ENCODE measurements at places on chromosomes 5 and 9.

GRCh38 chr5:176881816-176882566 is 17.2 kb downstream of the HK3 start:
- DNase-seq, result no peak

GRCh38 chr9:89311346-89312221 is 589 bp downstream of the CKS2 start:
- no peak for DNase-seq

- DNase-seq, result no peak
Observed at GRCh38 chr9:27078685-27079084, 30.3 kb upstream of the TEK start.

DNA sequence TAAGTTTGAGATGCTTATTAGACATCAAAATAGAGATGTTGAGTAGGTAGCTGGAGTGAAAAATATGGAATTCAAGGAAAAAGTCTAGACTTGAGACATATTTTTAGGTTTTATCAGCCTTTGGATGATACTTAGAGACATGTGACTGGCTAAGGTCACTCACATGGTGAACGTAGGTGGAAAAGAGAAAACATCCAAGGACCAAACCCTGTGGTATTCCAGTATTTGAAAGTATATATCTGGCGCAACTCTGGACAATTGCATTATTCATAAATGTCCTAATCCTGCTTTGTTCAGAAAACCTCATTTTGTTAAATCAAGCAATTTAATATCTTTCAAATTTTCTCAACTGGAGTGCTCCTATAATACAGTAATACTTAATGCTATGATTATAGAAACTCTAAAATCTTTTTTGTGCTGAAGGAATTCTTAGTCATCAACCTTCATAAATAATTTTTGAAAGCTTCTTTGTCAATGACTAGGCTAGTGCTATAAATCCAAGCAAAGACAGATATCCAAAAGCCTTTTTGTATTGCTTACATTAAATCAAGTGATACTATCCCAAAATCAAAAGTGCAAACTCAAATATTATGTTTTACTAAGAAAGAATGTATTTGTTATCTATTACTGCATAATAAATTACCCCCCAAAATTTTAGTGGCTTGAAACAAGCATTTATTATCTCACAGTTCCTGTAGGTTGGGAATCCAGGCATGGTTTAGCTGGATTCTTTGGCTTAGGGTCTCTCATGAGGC is 452.0 kb downstream of the ENC1 start:
- DNase-seq, result no peak

DNA sequence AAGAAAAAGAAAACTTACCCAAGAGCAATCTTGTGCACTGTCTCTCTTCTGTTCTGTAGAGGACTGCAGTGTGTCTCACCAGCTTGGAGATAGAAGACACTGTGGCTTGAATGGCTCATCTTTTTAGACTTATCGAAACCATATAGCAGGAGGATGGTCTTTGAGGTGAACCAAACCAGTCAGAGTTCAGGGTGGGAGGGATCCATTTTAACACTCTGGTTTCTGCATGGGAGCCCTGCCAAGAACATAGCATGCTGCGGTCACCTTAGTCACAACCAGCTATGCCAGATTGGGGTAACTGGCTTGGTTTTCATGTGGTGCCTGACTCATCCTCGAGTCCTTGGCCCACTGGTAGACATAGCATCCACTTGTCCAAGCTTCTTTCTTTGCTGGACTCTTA is 135.1 kb downstream of the PAPPA start:
- no peak for DNase-seq

GRCh38 chr9:103261951-103262350 is 266.8 kb downstream of the CYLC2 start:
- DNase-seq, result no peak

- DNase-seq, result no peak
Observed at GRCh38 chr9:100419166-100419565, 7.8 kb upstream of the MSANTD3 start.

GRCh38 chr5:137566118-137566541 is 67.0 kb upstream of the SPOCK1 start:
- no peak for DNase-seq

GRCh38 chr9:130451004-130451390 is 6.2 kb downstream of the ASS1 start:
- no peak for DNase-seq

DNA sequence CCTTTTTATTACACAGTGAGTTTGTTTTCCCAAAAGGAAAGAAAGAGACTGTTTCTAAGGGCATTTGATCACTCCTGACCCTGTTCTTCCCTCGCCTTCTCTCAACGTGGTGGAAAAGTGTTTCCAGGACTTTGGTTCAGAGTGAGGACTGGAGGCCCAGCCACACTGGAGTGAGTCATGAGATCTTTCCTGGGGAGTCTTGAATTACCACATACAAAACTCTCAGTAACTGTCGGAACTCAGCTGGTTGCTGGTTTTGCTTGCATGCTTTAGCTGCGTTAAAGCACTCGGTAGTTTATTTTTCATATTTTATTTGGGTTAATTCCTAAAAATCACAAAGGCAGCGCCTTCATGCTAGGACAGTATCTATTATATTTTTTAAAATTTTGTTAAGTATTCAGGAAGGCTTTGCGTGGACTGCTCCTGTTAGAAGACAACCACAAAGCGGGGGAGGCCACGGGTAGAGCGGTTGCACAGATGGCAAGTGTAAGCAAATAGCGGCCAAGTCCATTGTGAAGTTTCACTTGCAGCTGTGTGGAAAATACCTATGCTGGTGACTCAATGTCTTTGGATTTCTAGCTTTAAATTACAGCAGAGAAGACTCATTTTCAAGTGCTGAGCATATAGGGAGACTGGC is 77.7 kb downstream of the ARSB start:
- DNase-seq, result no peak

DNA sequence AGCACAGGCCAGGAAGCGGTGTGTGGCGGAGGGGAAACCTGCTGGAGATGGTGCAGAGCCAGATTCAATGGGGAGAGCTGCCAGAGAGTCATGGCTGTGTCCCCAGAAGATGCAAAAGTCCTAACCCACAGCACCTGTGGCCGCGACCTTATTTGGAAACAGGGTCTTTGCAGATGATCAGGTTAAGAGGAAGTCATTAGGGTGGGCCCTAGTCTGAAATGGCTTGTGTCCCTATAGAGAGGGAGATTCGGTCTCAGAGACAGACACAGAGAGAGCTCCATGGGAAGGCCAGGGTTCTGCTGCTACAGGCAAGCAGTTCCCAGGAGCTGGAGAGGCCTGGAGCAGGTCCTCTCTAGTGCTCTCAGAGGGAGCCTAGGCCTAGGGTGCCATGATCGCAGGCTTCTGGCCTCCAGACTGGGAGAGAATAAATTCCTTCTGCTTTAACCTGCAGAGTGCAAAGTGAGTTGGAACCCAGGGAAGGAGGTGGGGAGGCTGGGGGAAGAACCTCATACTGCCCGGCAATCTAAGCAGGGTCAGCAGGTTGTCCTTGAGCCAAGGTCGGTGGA is 1.9 kb upstream of the LPCAT1 start:
- DNase-seq, result no peak

GRCh38 chr5:143267186-143267585 is 136.3 kb downstream of the NR3C1 start:
- DNase-seq, result no peak

DNA sequence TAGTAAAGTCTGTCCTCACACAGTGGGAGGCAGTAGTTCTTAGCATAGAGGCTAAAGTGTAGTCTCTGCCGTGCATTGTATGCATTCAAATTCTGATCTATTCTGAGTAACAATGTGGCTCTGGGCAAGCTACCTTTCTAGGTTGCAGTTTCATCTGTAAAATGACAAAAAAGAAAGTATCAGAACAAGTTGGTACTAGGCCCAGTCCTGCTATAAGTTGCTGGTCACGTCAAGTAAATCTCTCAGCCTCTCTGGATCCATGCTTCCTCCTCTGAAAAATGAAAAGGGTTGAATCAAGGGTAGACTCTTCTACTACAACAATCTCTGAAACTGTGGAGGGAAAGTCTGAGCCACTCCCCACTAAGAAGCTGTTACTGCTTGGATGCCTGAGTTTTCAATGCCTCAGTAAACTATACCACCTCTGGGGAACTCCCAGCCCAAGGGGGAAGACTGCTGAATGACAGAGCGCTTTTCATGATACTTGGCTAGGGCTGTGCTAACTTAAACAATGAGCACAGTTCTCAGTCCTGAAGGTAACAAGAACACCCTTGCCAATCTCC is 34.5 kb upstream of the SPARC start:
- no peak for DNase-seq

DNA sequence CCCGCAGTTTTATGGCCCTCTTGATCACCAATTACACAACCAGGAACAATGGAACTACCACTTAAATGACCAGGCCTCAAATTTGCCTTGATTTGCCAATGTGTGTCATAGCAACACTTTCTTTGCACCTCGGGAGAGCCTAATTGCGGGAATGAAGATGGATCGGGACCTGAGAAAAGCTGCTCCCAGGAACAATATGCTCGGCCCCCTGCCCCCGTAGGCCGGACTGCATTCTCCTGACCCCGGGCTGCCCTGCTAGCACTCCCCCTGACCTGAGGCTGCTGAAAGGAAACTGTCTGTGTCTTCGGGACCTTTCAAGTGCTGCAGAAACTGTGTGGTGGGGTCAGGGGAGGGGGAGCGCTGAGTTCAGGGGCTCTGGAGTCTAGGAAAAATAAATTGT is 294.3 kb upstream of the IRX1 start:
- DNase-seq, result no peak

DNA sequence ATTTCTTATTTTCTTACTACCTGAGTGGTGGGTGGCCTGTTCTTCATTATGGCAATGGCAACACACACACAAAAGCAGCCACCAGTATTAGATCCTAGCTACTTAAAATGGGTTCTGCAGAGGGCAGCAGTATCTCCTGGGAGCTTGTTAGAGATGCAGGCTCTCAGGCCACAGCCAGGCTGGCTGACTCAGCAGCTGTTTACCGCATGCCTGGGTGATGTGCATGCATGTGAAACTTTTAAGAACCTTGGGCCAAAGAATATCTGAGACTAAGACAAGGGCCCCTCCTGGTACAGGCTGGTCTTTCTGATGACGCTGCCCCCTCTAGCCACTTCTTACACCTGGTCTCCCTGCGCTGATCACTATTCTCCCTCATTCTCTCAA is 399.0 kb downstream of the MED10 start:
- DNase-seq, result no peak

GRCh38 chr9:36935332-36935731 is 98.7 kb downstream of the PAX5 start:
- no peak for DNase-seq

- DNase-seq, result no peak
Observed at GRCh38 chr5:141615991-141616720, 2.6 kb downstream of the DIAPH1 start.

DNA sequence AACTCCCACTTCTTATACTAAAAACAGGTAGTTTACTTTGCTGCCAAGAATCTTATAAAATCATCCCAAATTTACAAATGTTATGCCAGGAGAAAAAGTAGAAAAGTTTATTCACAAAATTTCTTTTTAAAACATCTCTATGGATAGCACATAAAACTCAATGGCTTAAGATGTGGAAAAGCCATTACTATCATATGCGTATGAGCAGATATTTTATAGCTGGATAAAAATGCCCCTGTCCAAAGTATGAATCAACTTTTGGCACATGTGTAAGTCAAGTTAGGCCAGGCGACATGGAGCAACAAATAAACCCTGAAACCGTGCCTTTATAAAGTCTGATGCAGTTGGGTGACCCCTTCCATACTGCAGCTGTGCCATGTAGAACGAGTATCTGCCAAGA is 38.6 kb upstream of the FBP1 start:
- no peak for DNase-seq

GRCh38 chr5:55360190-55360589 is 52.4 kb downstream of the MTREX start:
- DNase-seq, result no peak

GRCh38 chr9:94650949-94651348 is 11.6 kb upstream of the FBP1 start:
- DNase-seq, result no peak

GRCh38 chr5:96008987-96009647 is 47.5 kb upstream of the ELL2 start:
- no peak for DNase-seq

DNA sequence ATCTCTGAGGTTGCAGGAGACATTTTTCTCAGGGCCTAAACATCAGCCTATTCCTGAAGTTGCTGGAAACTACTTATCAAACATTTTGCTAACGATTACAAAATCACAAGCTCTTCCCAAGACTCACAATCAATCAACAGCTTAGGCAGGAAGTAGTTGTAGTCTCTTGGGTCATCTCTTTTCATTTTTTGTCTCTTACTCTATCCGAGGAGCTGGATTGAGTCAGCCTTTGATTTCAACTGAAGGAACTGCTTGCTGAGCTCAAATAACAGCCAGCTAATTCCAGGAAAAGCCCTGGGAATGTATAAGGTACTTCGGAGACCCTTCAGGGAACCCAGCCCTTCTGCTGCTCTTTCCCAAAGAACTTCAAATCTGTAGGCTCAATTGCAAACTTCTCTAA is 398.9 kb downstream of the PLK2 start:
- no peak for DNase-seq

DNA sequence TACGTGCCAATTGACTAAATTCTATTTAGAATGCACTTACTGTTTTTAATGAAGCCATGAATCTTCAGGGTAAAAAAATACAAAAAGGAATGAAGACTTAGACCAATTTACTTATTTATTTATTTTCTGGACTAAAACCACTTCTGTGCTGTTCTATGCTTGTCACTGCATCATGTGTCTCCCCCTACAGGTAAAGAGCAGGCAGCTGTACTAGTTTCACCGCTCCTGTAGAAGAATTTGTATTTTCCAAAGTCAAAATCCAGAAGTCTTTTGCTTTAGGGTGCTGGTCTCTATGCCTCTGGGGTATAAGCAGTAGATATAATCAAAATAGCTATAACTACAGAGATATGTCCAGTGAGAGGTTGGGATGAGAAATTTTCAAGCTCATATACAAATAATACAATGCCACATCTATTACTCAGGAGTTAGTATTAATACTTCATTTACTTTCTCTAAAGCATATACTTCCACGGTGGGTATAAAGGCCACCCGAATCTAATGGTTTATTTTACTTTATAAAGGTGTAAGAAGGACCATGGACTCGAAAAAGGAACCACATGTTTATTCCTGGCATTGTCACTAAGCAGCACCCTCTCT is 591.5 kb downstream of the RAB3C start:
- DNase-seq, result no peak

GRCh38 chr9:14314424-14314928 is 535 bp upstream of the NFIB start:
- DNase-seq, result no peak

- DNase-seq, result no peak
Observed at GRCh38 chr9:105658351-105658750, 3.9 kb upstream of the TAL2 start.

DNA sequence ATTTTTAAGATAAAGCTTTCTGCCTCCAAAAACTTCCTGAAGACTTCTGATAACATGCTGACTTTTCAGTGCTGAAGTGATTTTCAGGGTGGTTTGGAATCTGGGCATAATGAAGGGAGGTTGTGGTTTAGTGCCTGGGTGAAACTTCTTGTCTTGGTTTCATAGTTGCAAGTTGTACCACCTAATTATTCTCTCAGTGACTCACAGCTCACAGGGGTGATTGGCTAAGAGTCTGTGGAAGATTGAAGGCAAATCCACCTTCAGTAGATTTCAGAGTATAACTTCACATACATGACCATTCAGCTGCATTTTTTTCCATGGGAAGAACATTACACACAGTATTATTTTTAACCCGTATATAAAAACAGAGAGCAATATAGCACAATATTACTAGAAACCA is 199.9 kb downstream of the PTTG1 start:
- DNase-seq, result no peak

Data from activated T-helper 9 cell treated with anti-CD3 and anti-CD28 coated beads, Interleukin-2, amount 50 U/mL, for 16 hours (primary cell).